ENCODE measurements at places on chromosomes 2 and 18.

GRCh38 chr18:77634494-77634893 lies 384.8 kb downstream of the GALR1 start:
- DNase-seq = no peak

DNA sequence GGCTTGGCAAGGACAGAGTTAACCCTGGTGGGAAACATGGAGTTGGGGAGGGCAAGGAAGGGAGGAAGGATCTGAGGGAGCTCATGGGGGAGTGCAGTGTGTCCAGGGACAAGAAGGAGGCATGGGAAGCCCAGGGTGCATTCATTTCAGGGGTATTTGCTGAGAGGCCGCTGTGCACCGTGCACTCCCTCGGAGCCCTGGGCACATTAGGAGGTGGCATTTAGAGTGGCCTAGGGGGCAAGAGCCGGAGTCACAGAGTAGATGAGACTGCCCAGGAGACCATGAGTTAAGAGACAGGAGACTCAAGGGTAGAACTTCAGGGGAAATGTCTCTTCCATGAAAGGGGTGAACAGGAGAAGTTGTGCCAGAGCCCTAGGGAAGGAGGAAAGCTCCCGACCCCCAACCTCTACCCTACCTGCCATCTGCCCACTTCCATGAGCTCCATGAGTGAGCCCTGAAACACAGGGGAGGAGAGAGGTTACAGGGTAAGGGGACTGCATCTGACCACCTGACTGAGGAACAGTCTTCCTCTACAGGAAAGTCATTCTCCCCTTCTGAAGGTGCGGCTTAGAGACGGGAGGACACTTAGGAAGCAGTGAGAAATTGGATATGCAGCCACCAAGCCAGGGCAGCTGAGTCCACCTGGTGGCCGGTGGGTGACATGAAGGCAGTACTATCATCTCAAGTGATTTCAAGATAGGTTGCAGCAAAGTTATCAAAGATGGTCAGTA lies 58.5 kb upstream of the COPS8 start:
- DNase-seq = peak; percentile 59

GRCh38 chr18:12883372-12883683 lies 709 bp downstream of the PTPN2 start:
- DNase-seq = no peak

GRCh38 chr2:162086904-162087303 lies 12.9 kb upstream of the DPP4 start:
- no peak for DNase-seq

DNA sequence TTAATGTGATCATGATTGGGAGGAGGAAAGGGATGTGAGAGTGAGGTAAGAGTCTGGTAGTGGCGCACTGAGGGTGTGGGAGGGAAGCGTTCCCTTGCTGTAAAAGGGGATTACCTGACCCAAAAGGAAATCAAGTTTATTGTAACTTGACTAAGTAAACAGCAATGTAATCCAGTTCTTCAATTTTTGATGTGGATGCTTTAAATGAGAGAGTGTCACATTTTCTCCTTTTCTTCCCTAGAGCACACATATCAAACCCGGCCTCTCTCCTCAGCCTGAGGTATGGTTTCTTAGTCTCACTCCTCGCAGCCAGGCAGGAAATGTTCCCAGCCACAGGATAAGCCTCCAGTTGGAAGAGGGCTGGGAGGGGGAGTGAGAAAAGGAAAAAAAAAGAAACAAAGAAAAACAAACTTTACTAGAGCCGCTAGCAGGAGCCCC lies 688 bp upstream of the ARHGAP28 start:
- no peak for DNase-seq

DNA sequence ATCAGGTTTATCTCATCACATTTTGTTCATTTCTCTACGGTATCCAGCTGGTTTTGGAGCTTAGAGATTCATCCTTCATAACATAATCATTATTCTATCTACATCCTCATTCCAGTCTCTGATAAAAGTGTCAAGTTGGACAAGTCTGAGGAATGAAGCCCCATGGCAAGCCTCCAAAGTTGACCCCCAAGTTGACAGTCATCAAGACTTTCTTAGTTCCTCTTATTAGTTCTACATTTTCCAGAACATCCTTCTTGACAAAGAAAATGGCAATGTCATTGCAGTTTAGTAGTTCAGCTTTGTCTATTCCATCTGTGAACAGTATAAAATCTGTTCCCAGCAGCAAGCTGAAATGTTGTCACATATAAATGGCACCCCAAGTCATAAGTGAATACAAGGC lies 4.5 kb upstream of the TMSB10 start:
- no peak for DNase-seq

- DNase-seq = no peak
Observed at GRCh38 chr2:219460424-219460926, 25.8 kb downstream of the SPEG start.

- no peak for DNase-seq
Observed at GRCh38 chr18:60022671-60023276, 123.0 kb downstream of the PMAIP1 start.

- no peak for DNase-seq
Observed at GRCh38 chr2:127305990-127306585, 12.1 kb upstream of the ERCC3 start.

DNA sequence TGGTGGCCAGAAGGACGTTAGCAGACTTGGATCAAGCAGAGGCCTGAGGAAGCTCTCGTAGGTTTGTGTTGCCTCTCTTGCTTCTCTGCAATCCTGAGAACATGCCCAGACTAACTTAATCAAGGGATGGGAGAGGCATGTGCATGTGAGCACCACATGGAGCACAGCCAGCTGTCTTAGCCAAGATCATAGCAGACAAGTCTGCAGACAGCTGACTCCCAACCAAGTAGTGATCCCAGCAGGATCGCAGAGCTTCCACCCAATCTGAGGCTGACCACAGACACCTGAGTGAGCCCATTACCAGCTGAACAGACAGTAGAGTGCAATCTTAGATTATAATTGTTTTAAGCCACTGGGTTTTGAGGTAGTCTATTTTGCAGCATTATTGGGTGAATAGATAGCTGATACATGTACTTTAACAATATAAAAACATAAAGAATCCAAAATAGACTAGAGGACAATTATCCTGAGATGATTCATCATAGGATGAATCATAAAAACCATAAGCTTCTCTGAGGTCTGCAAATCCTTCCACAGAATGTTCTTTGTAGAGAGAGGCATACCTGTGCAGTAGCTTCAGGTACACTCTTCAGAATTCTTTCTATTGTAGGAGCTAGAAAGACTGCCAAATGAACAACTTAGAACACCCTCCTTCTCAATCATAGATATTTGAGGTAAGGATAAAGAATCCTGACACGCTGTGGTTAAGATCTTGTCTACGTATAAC lies 25.2 kb upstream of the FAM110C start:
- no peak for DNase-seq

DNA sequence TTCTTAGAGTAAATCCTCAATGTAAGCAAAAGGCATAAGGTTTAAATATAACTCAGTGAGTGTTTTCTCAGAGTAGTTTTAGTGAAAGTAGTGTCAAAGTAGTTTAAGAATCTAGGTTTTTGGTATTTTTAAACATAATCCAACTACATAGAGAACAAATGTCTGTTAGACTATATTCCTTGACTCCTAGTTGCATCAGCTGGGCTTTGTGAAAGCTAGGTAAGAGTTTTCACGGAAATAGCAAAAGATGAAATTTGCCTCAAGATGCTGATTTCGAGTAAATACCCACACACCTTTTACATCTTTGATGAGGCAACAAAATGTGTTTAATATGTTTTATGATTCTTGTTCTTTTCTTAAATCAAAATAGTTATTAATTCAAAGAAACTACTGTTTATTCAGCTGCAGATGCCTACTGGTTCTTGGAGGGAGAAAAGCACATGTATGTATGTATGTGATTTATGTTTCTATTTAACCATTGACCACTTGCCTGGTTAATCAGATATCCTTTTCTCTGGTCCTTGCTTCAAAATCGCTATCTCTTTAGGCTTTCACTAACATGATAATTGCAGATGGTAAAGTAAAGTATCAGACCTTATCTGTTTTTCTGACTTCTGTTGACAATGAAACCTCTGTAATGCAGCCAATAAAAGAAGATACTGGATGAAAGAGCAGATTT lies 117.4 kb upstream of the NOSTRIN start:
- DNase-seq = no peak

GRCh38 chr2:182228741-182229140 lies 198.1 kb downstream of the PDE1A start:
- DNase-seq = no peak

DNA sequence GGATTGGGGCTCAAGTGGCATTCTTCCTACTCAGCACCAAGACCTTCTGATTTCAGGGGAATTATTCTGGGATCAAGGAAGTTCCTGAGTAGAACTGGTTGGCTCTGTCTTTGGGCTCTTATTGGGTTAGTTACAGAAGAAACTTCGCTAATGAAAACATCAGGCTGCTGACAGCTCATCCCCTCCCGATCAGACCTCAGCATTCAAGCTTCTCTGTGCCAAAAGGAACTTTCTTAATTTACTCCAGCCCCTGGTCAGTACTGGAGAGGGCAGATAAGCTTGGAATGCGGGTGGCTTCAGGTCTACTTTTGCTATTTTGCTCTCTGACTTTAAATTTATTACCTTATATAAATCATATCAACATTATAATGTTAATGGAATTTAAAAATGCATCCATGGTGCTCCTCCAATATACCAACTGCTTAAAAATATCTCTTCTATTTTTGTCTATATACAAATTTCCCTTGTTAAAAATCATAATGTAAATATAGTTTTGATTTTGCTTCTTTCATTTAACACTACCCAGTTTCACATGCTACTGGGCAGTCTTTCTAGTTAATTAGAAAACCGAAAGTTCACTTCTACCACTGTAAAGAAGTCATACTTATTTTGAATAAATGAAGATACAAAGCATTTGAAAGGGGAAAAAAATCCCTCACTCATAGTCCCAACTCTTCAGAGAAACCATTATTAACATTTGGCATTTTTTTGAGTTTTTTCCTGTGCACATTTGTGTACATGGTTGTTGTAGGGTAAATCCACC lies 34.4 kb downstream of the PCARE start:
- no peak for DNase-seq

DNA sequence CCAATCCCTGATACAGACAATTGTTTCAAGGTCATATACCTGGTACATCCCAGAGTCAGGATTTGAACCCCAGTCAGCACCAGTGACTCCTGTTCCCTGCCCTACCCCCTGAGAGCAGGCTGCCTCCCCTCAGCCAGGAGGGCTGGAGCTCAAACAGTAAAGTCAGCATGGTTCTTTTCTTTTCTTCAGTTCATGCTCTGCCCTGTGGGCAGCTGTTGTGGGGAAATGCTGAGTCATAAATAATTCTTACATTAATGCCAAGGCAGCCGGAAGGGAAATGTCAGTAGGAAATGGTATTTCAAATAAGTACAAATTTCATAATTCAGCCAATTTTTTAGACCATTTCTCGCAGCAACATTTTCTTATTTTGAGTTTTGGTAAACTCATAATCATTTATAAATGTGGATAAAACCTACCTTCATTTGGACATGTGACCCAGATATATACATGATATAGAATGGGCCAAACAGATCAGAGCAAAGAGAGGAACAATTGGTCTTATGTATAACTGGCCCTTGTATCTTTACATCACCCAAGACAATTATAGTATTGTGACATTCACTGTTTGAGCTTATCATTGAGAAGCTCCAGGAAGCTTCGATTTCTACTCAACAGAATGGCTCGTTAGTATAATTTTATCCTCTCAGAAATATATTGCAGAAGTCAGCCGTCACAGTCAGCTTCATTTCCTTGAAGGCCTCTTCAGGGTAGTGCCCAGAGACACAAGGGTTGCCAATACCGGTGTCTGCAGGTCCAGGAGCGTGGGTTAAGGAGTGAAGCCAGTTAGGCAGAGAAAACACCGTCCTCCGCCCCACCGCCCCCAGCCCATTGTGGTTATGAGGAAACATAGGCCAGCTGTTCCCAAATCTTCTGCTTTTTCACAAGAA lies 28.0 kb upstream of the SCYGR1 start:
- no peak for DNase-seq
